ENCODE measurements at places on chromosomes 7 and 10.

- DNase-seq: no peak
These were observed 24.9 kb upstream of the ZC3HAV1L start for GRCh38 chr7:139060695-139061237.

DNA sequence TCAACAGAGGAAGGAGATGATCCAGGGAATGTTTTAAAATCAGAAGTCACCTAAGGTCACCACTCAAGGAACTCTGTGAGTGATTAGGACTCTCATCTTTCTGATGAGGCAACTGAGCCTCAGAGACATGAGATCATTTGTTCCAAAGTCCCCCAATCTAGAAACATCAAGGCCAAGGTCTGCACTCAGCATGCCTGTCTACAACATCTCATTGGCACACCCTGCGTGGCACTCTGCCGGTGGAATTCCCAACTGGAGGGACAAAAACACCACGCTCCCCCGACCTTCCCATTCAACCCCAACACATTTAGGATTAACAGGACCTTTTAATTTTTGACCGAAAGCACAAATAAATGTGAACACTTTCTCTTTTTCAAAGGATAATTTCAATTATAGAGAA, 31.4 kb downstream of the CPXM2 start:
- DNase-seq: no peak

DNA sequence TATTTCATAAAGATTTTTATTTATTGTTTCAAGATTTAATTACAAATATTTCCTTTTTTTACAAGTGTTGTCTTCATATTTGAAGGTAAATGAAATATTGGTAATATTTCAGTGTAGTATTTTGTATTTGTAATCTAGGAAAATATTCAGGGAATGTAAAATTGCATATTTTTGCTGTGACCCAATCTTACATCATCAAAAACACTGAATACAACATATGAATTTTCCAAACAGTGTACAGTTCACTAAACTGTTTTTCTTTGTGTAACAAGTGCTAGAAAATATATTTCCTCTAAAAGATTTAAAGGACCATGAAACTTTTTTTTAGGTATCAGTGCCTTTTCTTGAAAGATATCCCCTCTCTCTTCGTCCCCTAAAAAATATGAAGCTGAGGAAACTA, 251.9 kb upstream of the KCND2 start:
- DNase-seq: no peak

- DNase-seq: peak; percentile 58
These were observed 22.7 kb upstream of the ANLN start for GRCh38 chr7:36366718-36367560.

GRCh38 chr7:22146961-22147512, 201.3 kb upstream of the CDCA7L start:
- no peak for DNase-seq

DNA sequence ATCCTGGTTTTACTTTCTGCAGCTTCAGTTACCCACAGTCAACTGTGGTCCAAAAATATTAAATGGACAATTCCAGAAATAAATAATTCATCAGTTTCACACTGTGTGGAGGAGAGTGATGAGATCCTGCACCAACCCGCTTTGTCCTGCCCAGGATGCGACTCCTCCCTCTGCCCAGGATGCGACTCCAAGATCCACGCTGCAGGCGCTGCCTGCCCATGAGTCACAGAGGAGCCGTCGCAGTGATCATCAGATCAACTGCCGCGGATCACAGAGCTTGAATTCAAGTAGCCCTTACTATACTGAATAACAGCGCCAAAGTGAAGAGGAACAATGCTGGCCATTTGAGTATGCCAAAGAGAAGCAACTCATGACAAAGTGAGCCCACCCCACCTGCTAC, 61.5 kb downstream of the GRB10 start:
- no peak for DNase-seq

GRCh38 chr10:31921031-31921430, 7.6 kb downstream of the ARHGAP12 start:
- no peak for DNase-seq

DNA sequence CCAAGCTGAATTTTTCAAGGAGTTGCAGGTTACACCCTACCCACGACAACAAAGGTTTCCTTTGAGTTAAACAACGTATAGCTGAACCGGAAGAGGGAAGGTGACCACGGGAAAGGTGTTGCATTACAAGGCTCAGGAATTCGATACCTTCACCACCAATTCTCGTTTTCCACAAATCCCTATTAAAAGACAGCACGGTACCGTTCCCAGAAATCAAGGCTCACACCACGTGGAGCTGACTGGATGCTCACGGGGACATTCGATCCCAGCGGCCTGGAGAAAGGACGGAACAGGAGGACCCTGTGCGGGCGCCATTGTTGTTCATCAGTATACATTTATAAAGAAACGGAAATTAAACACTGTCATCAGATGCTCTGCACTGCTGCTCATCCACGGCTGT, 56.4 kb downstream of the CTBP2 start:
- DNase-seq: no peak

DNA sequence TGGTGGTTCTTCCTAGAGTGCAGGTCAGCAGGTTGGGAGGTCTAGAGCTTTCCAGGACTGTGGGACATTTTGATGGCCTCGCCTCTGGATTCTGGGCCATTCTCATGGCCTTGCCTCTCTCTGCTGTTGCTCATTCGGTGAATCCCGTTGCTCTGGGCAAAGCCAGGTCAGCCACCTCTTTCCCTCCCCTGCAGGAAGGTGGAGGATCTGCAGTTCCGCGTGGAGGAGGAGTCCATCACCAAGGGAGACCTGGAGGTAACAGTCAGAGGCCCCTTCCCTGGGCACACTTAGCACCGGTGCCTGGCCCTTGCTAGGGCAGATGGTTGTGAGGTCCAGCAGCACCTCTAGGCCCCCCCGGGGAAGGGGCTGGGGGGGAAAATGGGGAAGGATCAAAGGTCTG, 74.9 kb downstream of the CLIP2 start:
- no peak for DNase-seq

- peak; percentile 55 for DNase-seq
These were observed 99.6 kb downstream of the PRPF18 start for GRCh38 chr10:13686331-13686752.

DNA sequence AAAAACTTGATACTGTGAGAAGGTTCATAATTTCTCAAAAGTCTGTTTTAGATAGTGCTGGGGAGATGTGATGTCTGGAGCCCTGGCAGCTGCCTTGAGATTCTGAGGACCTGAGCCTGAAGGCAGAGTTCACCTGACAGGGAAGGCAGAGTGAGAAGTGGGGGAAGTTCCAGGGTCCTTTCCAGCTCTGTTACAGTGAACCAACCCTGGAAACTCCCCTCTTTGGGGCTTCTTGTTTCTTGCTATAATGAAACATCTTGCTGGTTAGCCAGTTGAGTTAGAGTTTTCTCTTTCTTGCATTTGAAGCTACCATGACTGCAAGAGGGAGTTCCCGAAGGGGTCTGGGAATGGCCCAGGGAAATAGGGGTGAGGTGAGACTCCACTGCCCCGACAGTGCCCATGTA, 158.9 kb upstream of the TNRC18 start:
- DNase-seq: no peak

- no peak for DNase-seq
These were observed 29.0 kb downstream of the PLAC9 start for GRCh38 chr10:80161321-80162083.

DNA sequence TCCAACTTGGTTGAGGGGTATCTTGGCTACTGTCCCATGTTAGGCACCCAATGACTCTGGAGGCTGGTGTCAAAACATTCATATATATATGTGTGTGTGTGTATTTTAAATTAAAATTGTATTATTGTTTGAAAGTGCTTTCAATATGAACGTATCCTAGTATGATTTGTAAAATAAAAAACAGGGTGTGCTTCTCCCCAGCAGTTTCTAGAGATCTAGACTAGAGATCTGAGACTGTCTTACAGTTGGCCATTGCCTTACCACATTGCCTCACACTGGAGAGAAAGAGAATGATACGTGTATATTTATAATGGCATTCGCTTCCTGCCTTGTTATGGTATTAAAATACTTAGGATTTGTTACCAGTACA, 1.2 kb downstream of the BAG3 start:
- DNase-seq: no peak

GRCh38 chr7:102170393-102170970, 116.2 kb upstream of the SH2B2 start:
- no peak for DNase-seq

DNA sequence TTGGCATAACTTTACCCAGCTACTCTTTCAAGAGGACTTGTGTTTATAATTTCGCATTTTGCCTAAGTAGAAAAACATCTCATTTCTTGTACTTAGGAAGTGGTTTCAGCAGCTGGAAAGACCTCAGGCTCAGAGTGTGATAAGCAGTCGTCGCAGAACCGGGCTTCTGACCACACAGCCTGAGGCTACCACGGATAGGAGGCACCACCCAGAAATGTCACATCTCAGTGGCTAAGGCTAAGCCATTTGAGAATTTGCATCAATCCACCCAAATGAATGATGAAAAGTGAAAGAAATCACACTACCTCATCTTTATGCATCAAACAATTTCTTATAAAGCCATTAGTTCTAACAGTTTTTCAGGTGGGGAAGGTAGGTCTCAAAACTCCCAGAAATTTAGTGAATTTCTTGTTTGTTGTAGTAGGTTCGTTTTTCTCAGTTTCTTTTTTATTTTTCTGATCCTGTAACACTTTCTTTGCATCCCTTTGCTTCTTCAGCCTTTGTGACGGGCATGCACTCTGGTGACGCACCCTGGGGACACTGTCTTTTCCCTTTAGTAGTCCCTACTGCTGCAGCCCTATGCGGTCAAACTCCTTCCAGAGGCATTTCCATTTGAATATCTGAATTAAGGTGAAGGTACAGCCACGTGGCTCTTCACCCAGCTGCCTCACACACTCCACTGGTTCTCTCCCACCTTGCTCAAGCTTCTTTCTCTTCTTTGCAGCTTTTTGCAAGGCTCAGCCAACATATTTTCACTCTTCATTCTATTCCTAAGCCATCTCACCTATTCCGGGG, 68.5 kb downstream of the MAP3K8 start:
- DNase-seq: no peak

- DNase-seq: no peak
These were observed 297.7 kb upstream of the LRGUK start for GRCh38 chr7:133829336-133829897.

GRCh38 chr10:107767185-107767584, 602.7 kb upstream of the SORCS1 start:
- no peak for DNase-seq

GRCh38 chr10:92068900-92069299, 145.3 kb downstream of the BTAF1 start:
- DNase-seq: no peak

DNA sequence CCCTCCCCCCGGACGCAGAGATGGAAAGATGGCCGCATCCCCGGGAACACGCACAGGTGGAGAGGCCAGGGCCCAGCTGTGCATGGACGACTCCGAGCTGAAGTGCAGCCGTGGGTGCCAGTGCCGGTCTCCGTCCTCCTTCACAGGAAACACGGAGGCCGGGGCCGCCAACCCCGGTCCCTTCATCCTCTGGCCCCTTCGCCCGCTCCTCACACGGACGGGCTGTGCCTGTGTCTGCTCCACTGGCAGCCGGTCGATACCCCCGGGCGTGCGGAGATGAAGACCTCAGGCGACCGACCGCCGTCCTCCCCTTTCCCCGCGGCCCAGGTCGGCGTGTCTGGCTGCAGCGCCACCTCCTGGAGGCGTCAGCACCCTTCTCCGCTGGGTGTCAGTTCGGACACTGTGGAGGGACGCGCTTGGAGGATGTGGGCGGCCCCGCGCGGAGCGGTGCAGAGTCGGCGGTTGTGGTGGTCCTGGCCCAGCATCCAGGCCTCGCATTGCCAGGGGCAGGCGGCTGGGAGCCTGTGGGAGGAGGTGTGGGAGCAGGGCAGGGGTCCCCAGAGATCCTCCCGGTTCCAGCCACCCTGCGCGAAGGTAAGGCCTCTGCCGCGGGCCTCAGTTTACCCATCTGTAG, 9.9 kb downstream of the ZNF511 start:
- no peak for DNase-seq

DNA sequence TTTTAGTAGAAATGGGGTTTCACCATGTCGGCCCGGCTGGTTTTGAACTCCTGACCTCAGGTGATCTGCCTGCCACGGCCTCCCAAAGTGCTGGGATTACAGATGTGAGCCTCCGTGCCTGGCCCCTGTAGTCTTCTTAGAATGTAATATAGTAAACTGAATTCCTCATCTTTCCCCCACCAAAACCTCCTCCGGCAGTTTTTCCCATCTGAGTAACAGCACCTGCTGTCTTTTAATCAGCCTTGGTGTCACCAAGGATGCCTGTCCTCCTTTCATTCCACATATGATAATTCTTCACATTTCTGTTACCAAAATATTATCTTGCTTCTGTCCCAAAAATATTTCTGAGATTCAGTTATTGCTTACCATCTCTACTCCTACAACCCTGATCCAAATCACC, 80.2 kb downstream of the ZEB1 start:
- DNase-seq: no peak

GRCh38 chr7:94239661-94240234, 154.9 kb upstream of the COL1A2 start:
- no peak for DNase-seq

DNA sequence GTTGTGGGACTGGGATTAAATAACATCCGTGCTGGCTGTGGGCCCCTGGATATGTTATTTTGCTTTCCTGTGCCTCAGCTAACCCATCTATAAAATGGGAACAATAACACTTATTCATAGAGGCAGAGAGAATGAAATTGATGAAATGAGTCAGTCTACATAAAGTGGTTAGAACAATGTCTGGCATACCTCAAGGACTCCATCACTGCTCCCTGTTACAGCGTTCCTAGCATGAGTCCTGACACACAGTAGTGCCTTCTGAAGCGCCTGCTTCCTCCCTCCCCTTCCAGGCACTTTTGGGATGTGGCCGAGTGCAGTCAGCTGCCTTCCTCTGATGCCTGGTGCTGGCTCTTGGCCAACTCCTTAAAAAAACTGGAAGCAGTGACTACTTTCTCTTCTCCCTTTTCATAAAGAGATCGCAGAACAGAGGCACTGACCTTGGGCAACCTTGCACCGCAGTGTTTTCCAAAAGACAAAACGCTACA, 108.4 kb upstream of the ZMIZ1 start:
- no peak for DNase-seq

DNA sequence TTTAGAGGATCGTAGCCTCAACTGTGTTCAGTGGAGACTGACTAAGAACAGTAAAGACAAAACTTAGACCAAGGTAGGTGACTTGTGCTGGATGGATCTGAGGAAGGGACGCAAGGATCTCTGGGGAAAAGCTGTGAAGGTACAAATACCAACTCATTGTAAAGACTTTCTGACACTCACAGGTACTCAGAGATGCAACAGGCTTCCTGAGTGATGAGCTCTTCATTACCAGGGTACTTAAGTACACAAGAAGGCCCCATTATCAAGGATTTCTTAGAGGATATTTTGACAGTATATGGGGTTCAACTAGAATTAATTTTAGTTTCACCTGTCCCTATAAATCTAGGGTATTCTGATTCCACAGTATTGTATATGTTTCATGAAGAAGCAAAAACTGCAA, 440.7 kb downstream of the PLXDC2 start:
- no peak for DNase-seq

GRCh38 chr7:43294080-43294630, 181.7 kb downstream of the HECW1 start:
- peak; percentile 64 for DNase-seq

DNA sequence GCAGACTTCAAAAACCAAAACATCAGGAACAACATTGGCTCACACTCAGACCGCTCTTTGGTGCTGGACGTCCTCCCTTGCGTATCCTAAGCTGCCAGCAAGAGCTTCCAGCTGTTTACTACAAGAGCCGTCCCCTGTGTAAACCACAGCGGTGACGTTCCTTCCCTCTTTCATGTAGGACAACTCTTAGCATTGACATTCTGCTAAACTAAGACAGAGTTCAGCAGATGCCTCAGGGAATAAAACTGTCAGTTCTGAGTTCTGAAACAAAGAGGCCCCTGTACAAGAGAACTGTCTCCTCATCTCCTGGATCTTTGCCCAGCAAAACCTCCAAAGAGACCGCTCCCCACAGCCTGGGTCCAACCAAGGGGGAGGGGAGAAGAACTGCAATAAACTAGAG, 57.8 kb upstream of the OPALIN start:
- DNase-seq: no peak

All from LNCaP clone FGC (cell line).